ENCODE measurements at places on chromosomes 1 and 21.

DNA sequence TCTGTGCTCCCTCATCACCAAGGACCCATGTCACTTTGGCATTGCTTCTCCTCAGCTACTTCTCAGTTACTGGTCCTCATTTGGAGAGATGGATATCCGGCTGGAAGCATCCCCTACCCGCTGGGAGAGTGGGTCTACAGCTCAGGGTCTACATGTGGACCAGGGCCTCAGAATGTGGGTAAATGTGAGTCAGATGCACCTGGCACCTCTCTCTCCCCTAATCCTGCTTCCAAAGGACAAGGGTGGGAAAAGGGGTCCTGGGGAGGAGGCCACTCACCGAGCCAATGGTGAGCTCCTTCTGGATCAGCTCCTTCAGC, 908 bp downstream of the S100A6 start:
- no peak for DNase-seq

DNA sequence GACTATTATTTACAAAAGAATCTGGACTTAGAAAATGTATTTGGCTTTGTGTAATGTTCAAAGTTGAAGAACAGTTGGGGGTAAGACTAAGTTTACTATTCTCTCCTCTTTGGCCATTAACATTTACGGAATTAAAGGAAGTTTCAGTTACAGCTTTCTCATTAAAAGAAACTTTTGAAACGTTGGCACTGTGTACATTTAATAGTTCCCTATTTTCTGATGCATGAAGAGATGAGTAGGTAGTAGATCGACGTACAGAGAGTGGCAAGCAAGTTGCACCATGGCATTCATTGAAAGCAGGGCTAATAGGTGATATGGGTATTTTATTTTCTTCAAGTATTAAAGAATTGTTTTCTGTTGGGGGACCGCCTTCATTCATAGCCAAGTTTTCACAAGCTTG, 3.2 kb downstream of the ASPM start:
- DNase-seq = no peak

DNA sequence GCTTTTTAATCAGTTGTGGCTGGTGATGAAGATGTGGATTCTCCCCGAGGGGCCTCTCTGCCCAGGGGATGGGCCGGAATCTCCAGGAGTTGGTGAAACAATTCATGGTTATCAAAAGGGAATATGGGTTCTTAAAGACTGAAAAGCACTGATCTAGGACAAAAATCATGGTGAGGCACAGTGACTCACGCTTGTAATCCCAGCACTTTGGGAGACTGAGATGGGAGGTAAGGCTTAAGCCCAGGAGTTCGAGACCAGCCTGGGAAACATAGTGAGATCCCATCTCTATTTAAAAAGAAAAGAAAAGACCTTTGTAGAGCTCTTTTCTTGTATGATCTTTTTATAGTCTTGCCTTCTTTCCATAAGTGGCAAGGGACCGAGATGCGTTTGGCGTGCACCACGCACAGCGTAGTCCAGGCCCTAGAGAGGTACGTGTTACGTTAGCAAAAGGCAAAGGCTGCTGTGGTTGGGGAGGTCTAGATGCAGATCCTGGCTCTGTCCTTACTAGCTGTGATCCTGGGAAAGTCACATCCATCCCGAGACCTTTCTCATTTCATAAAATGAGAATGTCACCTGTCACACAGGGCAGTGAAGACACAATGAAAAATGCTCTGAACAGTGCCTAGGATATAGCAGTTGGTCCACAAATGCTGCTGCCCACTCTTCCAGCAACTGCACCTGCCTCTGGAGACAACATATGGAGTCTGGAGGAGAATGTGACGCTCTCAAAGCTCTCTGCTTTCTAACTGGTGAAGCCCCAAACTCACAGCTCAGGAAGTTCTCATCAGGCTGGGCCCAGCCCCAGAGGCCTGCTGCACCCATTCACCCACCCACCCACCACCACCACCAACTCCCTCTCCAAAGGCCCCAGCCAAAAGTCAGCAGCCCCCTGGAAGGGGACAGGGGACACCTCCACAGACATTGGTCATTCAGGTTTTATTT, 54.8 kb downstream of the KIF21B start:
- DNase-seq = no peak

DNA sequence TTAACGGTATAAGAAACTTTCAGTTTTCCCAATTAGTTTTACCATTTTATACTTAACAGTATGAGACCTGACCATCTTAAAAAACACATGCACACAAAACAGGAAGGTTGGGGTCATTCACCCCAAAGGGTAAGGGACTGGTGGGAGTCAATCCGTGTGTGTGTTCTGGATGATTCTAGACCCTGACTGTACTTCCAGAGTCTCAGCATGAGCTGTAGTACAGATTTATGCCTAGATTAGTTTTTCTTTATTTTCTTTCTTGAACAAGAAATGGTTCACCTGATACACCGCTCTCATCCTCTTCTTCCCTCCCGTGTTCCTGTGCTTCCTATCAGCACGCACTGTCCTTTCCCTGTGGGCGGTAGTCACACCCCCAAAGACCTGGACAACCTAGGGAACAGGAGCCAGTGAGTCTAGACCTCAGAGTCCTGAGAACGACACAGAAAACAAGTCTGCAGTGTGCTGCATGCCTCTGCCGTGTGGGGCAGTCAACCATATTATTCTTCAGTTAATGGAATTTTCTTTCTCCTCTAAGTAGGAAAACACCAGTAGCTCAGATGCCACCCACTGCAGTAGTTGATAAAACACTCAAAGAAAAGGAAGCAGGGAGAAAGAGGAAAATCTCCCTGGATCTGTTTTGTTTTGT, 38.9 kb upstream of the MRPS6 start:
- DNase-seq = no peak

GRCh38 chr1:218965821-218966220, 207.9 kb upstream of the LYPLAL1 start:
- DNase-seq = no peak

DNA sequence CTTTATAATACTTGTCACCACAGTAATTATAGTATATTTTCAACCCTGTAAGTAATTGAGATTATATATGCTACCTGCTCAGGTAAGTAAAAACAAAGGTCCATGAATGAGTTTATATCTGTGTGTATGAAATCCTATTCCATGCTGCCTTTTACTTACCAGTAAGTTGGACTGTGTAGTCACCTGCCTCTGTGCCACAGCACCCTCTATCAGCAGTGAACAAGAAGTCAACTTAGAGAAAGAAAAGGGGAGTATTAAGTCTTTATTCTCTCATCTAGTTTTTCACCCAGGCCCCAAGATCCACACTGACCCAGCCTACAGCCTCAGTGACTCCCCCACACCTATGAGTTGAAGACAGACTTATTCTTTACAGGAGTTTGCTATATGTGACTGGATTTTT, 36.9 kb upstream of the IFI16 start:
- DNase-seq = no peak

DNA sequence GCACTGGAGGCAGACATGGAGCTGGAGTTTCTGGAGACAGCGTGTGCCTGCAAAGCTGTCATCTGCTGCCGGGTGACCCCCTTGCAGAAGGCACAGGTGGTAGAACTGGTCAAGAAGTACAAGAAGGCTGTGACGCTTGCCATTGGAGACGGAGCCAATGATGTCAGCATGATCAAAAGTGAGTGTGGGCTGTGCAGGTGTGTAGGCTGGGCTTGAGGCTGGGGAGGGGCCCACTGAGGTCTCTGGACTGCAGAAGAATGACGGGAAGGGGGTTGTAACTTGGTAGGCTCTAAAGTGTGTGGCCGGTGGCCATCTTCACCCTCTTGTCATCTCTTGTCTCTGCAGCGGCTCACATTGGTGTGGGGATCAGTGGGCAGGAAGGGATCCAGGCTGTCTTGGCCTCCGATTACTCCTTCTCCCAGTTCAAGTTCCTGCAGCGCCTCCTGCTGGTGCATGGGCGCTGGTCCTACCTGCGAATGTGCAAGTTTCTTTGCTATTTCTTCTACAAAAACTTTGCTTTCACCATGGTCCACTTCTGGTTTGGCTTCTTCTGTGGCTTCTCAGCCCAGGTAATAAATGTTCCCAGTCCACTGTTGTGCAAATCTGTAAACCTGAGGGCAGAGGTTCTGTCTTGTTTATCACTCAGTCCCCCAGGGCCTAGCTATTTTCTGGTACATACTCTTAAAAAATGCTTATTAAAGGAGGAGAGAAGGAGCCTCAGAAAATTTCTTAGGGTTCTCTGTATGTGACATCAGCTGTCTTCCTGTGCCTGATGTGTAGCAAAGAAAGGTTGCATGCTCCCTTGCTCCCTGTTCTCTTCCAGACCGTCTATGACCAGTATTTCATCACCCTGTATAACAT, 19.9 kb downstream of the ATP8B2 start:
- DNase-seq = peak; percentile 67
